ENCODE measurements at places on chromosomes 1 and 21.

DNA sequence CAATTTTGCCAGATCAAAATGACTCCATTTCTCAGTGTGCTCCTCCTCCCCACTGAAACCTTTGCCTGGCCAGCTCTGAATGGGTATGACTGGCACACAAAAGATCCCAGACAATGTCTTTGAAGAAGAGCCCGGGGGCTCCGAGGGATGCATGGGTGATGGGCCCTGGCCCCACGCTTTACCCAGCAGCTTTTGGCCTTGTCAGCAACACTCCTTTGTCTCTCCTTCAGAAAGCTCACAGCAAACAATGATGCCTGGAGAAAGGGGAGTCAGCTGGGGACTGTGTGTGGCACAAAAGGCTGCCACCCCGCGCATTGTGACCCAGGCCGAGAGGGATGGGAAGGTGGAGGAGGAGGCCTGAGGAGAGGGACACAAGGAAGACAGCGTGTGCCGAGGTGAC, 45.9 kb downstream of the PLXNA2 start:
- H3K36me3 ChIP-seq: peaks cover 10% of the 10 kb centered on the region
- H3K27me3 ChIP-seq: no peaks in the 10 kb centered on the region
- no peak overlapping the region for H3K27ac ChIP-seq
- H3K4me1 ChIP-seq: peaks cover 30% of the 10 kb centered on the region

- no peaks in the 10 kb centered on the region for H3K27me3 ChIP-seq
- no peak overlapping the region for H3K4me3 ChIP-seq
- H3K36me3 ChIP-seq: no peaks in the 10 kb centered on the region
- H3K27ac ChIP-seq: no peak overlapping the region
Observed at GRCh38 chr1:89989799-89990198, 5.1 kb upstream of the ZNF326 start.

- no peaks in the 10 kb centered on the region for H3K4me1 ChIP-seq
- H3K27ac ChIP-seq: no peak overlapping the region
- no peaks in the 10 kb centered on the region for H3K36me3 ChIP-seq
- H3K27me3 ChIP-seq: no peaks in the 10 kb centered on the region
Observed at GRCh38 chr1:7279769-7280168, 491.3 kb upstream of the VAMP3 start.

DNA sequence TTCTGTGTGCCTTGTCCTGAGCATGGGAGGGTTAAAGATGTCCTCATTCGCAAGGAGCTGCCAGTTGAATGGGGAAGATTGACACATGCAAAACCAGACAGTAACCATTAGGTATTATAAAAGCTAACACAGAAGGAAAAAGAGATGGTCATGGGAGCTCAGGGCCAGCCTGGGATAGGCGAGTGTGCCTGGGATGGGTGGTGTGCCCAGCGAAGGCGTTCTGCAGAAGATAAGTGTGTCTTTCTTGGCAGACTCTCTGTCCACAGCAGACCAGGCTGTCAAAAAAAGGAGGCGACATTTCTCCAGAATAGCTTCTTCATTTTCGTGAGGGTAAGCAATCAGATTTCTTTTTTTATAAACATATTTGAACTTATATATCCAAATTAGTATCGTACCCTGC, 14.1 kb downstream of the PGM1 start:
- H3K27ac ChIP-seq: peak overlapping the region; percentile 62
- peaks cover 92% of the 10 kb centered on the region for H3K4me1 ChIP-seq
- no peak overlapping the region for H3K4me3 ChIP-seq
- H3K36me3 ChIP-seq: no peaks in the 10 kb centered on the region
- H3K27me3 ChIP-seq: no peaks in the 10 kb centered on the region
- no peak for DNase-seq

DNA sequence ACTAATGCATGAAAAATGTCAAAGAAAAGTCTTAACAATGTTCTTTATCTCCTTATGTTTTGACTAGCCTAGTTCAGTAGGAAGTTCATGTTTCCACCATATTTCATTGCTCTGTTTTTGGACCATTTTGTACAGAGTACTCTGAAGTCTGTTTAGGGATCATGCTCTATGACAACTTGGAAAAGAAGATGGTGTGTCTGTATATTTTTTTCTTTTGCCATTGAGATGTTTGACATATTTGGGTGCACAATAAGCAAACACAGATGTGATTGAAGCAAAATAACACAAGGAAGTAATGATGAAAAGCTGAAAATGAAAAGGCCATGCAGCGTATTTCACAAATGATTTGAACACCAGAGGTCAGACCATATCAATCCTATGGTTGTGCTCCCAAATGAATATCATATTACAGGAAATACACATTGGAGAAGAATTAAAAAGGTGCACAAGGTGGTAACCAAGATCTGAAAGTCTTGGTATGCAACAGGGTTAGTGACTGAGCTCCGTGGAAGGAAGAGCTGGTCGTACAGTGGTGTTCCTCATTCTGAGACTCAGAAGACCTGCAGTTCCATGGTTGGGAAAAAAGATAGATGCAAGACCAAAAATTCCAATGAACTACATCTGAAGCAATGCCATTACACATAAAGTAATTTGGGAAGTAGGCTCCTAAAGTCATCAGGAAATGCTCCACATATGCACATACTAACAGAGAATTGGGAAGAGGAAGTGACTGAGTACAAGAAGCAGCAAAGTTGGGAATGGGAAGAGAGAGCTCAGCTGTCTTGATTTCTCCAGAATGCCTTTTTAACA, 463.5 kb downstream of the LMO4 start:
- no peaks in the 10 kb centered on the region for H3K4me1 ChIP-seq
- DNase-seq: no peak
- H3K27ac ChIP-seq: no peak overlapping the region
- no peaks in the 10 kb centered on the region for H3K36me3 ChIP-seq

GRCh38 chr1:226444901-226445300, 37.0 kb upstream of the PARP1 start:
- no peaks in the 10 kb centered on the region for H3K27me3 ChIP-seq
- H3K4me1 ChIP-seq: no peaks in the 10 kb centered on the region
- no peaks in the 10 kb centered on the region for H3K36me3 ChIP-seq
- no peak overlapping the region for H3K4me3 ChIP-seq
- no peak for DNase-seq

DNA sequence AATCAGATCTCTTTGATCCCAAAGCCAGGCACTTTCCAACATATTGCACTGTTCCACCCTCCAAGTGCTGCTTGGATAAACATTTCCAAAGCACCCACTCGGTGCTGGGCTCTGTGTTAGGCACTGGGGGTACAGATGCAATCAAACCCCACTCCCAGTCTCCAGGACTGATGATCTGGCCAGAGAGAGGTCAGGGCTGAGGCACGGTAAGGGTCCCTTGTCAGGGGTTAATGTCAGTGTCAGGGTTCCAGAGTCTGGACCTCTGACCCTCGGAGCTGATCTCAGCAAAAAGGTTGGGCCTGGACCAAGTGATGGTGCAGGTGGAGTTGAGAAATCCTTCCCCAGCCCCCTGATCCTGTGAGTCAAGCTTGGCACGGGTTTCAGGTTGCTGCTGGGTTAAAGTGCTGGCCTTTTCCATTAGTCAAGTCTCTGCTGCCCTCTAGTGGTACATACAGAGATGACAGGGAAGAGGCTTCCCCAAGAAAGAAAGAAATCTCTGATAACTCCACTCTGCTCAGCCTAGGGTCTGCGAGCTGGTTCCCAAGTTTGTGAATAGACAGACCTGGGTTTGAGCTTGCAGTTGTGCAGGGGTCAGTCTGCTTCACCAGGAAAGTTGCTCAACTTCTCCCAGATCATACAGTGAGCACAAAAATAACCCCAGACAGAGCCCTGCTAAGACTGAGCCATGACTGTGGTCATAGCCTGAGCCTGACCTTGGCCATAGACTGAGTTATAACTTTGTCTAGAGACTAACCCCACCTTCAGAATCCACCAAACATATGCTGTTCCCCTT, 74.6 kb downstream of the DMRTA2 start:
- no peak overlapping the region for H3K4me3 ChIP-seq
- H3K4me1 ChIP-seq: no peaks in the 10 kb centered on the region
- H3K27me3 ChIP-seq: peaks cover 1% of the 10 kb centered on the region

- H3K27me3 ChIP-seq: no peaks in the 10 kb centered on the region
- no peak for DNase-seq
- H3K27ac ChIP-seq: no peak overlapping the region
- no peak overlapping the region for H3K4me3 ChIP-seq
- H3K36me3 ChIP-seq: no peaks in the 10 kb centered on the region
- H3K4me1 ChIP-seq: no peaks in the 10 kb centered on the region
Observed at GRCh38 chr1:77170687-77171086, 48.5 kb downstream of the PIGK start.

DNA sequence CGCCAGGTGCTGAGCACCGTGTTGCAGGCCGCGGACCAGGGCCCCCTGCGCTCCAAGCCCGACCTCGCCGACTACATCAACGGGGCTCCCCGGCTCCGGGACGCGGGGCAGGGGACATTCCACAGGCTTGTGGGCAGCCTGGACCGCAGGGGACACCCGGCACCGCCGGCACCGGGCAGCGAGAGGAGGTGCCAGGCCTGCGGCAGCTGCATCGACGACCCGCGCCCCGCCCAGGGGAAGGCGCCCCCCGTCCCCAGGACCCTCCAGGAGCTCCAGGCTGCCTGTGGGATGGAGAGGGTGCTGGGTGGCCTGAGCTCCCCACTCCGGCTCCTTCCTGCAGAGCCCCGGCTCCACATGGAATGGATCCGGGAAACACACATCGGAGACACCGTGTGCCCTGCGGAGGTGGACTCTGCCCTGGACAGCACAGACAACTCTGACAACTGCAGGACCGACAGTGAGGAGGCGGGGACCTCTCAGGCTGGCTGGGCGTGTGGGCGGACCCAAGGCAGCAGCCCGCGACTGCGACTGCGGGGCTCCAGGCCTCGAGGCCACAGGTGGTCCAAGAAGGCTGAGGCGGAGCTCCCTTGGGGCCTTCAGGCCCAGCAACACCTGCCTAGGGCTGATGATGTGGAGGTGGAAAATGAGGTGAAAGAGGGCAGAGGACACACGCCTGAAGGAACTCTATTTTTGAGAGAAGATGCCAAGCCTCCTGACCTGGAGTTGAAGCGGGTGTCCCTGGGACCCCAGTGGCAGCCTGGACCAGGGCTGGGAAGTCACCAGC, 22.8 kb downstream of the KIAA1614 start:
- no peak overlapping the region for H3K27ac ChIP-seq
- H3K27me3 ChIP-seq: no peaks in the 10 kb centered on the region
- H3K4me1 ChIP-seq: peaks cover 9% of the 10 kb centered on the region
- H3K4me3 ChIP-seq: no peak overlapping the region
- no peak for DNase-seq

Data from psoas muscle (tissue), 8 donors.